ENCODE measurements at places on chromosomes 5 and 9.

DNA sequence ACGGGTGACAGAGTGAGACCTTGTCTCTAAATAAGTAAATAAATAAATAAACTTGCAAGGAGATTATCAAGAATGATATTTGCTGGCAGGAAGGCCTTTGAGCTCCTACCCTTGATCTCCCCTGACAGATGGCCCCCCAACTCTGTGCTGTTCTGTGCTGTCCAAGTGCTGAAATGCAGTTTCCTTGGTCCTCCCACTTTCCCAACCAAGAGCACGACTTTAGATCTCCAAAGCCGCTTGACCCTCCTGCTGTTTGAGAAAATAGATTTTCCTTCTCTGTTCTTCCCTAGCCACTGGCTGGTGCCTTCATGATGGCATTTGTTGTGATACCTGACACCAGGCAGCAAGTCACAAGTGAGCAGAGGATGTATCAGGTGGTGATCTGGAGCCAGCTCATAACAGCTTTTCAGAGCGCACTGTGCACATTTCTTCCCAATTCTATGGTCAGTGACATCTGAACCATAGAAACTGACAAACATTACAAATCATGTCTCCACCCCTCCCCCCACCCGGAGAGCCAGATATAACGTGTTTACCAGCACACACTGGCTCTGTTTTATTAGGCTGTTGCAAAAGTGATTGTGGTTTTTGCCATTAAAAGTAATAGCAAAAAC lies 80.0 kb upstream of the PUM3 start:
- DNase-seq = no peak

GRCh38 chr5:51559921-51560658 lies 176.8 kb downstream of the ISL1 start:
- no peak for DNase-seq

GRCh38 chr9:18982262-18982620 lies 50.8 kb downstream of the SAXO1 start:
- no peak for DNase-seq

DNA sequence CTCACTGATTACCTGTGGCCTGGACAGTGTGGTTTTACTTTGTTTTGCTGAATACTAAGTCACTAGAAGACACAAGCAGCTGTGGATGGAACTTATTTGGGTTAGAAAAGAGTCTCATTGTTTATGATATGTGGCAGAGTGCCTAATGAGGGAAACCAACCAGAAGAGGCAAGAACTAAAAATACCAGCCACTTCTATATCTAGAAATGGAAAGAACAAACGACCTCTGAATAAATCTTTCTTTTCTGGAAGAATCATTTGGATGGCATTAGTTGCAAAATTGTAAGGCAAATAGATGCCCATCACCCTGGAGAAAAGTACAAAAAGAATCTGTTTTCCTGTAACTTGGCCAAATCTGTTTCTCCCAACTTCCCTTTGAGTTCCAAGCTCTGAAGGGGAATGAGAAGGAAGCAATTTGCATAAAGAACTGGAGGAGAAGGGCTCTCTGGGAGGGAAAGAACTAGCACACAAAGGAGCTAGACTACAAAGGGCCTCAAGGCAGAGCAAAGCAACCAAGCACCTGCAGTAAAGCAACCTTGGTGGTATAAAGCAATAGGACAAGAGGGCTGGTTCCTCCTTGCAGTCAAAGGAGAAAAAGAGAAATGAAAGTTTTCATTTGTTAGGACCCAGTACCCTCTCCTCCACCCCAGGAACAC lies 455.4 kb downstream of the CAAP1 start:
- no peak for DNase-seq

GRCh38 chr5:465591-466403 lies 22.8 kb downstream of the EXOC3 start:
- no peak for DNase-seq

DNA sequence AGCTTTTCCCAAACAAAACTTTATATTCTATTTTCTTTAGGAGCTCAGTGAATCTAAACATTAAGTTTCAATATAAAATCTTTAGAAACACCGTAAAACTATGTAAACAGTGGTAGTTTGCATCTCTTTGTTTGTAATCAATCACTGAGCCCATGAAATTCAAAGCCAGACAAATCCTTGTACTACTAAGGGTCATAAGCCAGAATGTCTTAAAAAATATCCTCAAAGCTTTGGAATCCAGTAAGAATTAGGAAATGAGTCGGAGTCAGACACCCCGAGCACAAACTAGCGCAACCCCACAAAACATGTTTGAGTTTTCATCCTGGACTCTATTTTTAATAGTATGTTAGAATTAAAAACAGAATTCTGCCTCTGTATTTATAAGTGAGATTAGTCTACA lies 153.8 kb downstream of the HSPA4 start:
- DNase-seq = no peak

GRCh38 chr5:95644351-95645042 lies 2.1 kb upstream of the RFESD start:
- no peak for DNase-seq

GRCh38 chr9:121661328-121661727 lies 9.9 kb downstream of the DAB2IP start:
- no peak for DNase-seq
